ENCODE measurements at places on chromosomes 1 and 21.

DNA sequence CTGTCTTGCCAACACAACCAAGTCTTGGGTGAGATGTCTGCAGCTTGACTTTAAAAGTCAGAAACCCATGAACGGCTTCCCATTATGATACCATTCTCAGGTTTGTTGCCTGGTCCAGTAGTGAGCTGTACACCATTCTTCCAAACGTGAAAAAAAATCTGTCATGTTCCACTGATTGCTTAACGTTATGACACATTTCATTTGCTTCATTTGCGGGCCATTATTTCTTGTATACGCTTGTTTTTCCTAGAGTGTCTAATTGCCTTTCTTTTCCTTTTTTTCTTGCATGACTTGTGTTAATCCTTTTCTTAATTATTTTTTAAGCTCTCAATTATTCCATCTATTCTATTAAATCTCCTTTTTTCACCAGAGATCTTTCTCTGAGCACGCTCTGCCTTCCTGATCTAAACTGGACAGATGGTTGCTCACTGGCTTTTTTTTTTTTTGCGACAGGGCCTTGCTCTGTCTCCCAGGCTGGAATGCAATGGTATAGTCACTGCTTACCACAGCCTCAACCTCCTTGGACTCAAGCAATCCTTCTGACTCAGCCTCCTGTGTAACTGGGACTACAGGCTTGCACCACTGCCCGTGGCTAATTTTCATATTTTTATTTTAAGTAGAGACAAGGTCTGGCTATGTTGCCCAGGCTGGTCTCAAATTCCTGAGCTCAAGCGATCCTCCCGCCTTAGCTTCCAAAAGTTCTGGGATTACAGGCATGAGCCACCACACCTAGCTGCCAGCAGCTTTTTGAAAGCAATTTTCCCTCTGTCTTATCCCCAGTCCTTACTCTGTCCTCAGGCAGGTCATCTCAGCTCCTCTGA lies 31.7 kb upstream of the CAMTA1 start:
- no peak for DNase-seq

- DNase-seq, result no peak
These were observed 105.4 kb upstream of the GORAB start for GRCh38 chr1:170426596-170426995.

GRCh38 chr21:34180407-34180806 lies 107.0 kb downstream of the MRPS6 start:
- DNase-seq, result no peak

GRCh38 chr21:41678016-41678923 lies 88.6 kb downstream of the RIPK4 start:
- no peak for DNase-seq

DNA sequence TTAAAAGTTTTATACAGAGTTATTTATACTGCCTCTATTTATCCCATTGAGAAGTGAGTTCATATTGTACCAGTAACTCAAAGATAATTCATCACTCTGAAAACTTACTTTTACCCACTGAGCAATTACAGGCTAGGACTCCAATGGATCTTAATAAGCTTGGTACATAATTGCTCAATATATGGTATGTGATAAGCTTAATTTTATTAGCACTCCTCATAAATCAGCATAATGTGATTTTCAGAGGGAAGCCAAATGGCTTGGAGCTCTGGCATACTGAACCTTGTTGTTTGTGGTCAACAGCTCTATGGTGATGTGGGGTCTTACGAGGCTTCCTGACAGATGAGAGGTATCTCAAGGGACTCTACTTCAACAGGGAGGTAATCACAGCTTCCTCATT lies 26.3 kb downstream of the ADAM30 start:
- DNase-seq, result no peak

DNA sequence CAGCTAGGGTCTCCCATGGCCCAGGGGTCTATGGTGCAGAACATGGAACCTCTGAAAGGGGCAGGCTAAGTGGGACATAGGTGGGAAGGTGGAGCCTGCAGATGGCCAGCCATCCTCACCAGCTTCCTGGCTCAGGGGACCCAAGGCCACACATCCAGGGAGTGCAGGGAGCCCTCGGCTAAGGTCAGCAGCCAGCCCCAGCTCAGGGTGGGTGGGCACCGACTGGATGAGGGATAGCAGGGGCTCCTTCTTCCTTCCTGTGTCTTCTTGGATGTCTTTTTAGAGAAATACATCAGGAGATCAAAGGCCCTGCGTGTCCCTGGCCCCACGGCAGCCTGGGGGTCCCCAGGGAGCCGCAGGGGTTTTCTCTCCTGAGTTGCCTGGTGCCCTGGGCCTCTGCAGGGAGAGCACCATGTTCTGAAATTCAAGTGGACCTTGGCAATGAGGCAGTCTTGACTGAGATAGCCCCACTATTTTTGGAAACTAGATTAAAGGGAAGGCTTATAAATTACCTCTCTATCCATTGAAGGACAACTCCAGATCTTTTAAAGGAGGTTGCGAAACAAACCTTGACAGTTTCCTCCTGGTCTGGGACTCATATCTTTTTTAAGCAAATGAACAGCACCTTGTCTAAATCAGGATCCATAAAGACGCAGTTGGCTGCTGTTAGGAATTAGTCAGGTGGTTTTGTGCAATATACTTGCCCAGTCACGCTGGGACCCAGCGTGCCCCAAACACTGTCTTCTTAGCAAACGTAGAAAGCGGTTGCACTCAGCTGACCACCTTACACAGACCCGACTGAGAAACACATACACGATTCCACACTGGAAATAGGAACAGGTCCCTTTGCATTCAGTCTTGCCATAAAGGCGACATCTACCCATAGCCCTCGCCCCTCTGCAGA lies 242.3 kb downstream of the TOMM20 start:
- DNase-seq, result no peak

DNA sequence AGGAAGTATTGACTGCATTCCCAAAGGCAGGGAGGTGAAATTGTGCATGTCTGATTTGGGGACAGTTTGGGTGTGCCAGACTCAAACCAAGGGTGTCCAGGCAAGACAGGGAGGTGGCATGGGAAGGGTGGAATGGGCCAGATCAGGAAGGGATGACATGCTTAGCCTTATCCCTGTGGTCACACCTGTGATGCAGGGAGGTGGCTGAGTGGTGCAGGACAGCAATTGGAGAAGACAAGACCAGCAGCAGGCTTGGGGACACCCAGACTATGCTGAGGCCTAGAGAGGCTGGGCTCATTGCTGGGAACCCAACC lies 4.0 kb downstream of the FOXO6 start:
- no peak for DNase-seq

DNA sequence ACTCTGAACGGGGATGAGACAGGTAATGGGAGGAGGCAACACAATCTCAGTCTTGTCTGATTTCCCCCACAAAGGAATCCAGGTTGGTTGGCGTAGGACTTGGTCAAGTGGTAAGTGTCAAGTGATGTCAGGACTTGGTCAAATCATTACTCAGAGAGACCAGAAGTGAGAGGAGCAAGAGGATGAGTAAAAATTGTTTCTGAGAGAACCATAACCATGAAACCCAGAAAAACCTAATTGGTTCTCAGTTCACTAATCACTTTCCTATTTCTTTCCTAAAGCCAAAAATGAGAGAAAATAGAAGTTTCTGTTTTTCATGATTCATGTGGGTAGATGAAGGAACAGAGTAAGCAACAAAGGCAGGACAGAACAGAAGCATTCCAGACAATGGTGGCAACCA lies 5.0 kb downstream of the PHC2 start:
- no peak for DNase-seq

GRCh38 chr21:31926498-31926897 lies 53.7 kb downstream of the HUNK start:
- no peak for DNase-seq

DNA sequence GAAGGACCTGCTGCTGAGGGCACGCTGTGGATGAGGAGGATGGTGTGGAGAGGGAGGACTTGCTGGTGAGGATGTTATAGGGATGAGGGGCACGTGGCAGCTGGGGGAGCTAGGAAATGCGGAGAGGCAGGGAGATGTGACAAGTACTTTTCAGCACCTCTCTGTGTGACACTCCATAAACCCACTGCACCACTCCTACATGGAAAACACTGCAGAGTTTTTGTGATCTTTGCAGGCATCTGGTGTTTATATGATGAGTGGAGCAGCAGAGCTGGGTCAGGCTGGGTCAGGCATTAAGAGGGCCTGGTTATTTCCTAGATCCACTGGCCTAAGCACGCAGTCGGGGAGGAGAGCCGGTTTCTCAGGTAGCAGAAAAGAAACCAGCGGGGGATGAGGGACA lies 167.3 kb upstream of the COA6 start:
- no peak for DNase-seq

- no peak for DNase-seq
These were observed 72.6 kb downstream of the TTC3 start for GRCh38 chr21:37145635-37146111.

GRCh38 chr1:199859491-199859933 lies 168.0 kb upstream of the NR5A2 start:
- no peak for DNase-seq

DNA sequence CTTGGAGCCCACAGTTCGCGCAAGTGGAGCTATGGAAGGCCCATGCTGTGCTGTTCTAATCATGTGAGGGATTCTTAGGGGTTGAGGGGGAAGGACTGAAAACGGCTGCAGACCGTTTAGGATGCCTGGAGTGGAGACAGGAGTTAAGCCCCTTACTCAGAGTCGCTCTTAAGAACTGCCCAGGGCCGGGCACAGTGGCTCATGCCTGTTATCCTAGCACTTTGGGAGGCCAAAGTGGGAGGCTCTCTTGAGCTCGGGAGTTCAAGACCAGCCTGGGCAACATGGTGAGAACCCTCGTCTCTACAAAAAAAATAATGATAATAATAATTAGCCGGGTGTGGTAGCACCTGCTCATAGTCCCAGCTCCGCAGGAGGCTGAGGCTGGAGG lies 1.1 kb downstream of the ZNF672 start:
- no peak for DNase-seq

DNA sequence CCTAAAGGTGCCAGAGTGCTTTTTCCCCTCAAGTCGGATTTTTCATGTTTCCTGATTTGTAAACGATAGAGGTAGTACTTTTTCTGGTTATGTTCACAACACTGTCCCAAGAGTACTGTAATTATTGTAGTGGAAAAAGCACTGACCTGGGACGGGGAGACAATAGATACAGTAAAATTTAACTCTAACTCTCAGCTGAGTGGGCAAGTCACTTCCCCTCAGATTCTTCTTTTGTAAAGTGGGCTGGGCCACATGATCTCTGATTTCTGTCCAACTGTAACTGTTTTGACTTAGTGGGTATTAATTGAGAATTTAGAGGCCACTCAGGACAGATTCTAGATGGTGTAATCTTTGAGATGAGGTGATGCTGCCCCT lies 19.1 kb downstream of the MARCKSL1 start:
- DNase-seq, result no peak

DNA sequence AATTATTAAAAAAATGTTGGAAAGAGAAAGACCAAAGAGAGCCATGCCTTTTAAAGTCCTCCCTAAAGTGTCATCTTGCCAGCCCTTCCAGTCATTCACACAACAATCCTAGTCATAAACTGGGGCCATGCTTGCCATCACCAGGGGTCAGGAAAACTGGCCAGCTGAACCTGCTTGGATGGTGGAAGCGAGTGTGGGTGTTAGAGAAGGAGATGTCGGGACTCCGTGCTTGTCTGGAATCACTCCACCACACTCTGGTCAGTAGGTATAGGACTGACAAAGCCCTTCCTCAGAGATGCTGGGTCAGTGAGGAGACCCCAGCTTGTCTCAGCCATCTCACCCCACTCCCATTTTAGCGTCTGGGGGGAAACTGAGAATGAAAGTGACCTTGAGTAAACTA lies 3.3 kb upstream of the HAPLN2 start:
- no peak for DNase-seq

DNA sequence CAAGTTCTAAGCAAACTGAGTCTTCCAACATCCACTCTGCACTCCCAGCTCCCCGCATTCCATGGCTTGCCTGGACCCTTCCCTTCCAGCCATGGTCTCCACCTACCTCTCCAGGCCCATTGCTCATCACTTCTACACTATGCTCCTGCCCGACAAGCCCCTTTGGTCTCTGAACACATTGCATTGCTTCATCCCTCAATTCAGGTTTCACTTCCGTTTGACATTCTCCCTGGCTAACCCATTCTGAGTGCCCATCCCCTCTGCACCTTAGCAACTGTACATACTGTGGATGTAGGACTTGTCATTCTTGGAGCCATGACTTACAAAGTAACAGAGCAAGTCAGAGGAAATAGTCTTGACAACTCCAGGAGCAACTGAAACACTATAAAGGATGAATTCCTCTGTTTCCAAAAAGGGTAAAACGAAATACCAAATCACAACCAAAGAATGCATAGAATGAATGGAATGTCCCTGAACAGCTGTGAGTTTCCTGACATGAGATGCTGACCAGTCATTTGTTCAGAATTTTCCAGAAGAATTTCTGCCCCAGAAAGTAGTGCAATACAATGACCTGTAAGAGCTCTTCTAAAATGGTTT lies 66.7 kb downstream of the KCNJ6 start:
- DNase-seq, result no peak
